ENCODE measurements at places on chromosomes 13 and 19. TPM values are rescaled to one million over a fixed set of nuclear protein-coding genes. Genes with fewer than 3 reads are reported as not detected.

ACOD1 gene
- not detected for total RNA-seq

RNF17 gene
- not detected for total RNA-seq

LPAR2 gene
- total RNA-seq, result 0.47 TPM

DACH1 gene
- total RNA-seq, result 3.1 TPM

KRTDAP gene
- not detected for total RNA-seq

SHISA7 gene
- not detected for total RNA-seq

MTMR6 gene
- total RNA-seq, result 13.3 TPM

CCDC70 gene
- total RNA-seq, result not detected
